T-helper 1 cell (primary cell): ENCODE measurements at places on chromosomes 5 and 9.

- DNase-seq, result no peak
These were observed 197.9 kb downstream of the KCTD16 start for GRCh38 chr5:144368556-144368955.

DNA sequence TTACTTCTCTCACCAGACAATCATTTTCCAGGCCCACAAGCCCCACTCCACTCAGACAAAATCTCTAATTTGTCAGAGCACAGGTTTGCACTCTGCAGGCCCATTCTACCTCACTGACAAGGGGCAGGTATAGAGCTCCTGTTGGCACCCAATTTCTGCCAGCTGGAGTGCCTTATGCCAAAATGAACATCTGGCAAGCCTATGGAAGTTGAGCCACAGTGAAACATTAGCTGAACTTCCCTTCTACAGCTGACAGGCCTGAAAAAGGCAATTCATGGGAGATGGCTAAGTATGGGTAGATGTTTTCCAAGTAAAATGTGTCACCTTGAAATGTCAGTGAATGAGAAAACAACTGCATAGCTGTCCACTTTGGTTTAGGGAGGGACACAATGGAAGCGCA is 87.0 kb downstream of the SPOCK1 start:
- DNase-seq, result no peak

DNA sequence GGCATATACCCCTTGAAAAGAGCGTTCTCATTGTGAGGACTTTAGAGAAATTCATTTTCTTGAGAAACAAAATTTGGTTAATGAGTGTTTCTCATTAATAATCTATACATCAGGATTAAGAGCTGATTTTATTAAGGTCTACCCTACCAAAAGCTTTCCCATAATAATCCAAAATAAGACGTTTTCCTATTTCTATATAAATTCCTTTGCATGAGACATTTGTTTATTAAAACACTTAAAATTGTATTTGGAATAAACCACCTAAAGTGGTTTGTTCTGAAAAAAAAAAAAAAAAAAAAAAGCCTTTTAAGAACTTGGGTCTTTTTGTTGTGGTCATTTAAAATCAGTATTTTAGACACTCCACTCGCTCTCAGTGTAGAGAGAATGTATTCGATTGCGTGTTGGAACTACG is 695 bp upstream of the TMOD1 start:
- no peak for DNase-seq

GRCh38 chr9:135159801-135160200 is 72.3 kb downstream of the OLFM1 start:
- DNase-seq, result no peak

GRCh38 chr9:131965841-131966240 is 113.8 kb downstream of the MED27 start:
- no peak for DNase-seq
